ENCODE measurements at places on chromosomes 6 and 20.

DNA sequence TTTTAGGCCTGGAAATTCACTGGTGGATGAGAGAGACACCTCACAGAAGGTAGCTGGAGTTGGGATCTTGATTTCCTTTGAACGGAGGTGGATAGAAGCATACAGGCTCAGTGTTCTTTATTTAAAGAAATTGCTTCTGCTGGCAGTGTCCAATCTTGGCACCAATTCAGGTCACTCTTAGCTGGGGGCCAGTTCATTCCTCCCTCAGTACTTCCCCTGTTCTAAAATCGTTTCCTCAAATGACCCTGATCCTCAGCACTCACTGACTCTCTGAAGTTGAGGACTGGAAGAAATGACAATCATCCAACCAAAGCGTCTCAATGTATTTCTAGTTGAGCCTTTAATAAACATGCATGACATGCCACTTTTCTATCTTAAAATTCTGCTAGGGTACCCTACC is 472.5 kb upstream of the BTBD3 start:
- DNase-seq = no peak

GRCh38 chr20:38372806-38373205 is 26.5 kb downstream of the LBP start:
- no peak for DNase-seq

DNA sequence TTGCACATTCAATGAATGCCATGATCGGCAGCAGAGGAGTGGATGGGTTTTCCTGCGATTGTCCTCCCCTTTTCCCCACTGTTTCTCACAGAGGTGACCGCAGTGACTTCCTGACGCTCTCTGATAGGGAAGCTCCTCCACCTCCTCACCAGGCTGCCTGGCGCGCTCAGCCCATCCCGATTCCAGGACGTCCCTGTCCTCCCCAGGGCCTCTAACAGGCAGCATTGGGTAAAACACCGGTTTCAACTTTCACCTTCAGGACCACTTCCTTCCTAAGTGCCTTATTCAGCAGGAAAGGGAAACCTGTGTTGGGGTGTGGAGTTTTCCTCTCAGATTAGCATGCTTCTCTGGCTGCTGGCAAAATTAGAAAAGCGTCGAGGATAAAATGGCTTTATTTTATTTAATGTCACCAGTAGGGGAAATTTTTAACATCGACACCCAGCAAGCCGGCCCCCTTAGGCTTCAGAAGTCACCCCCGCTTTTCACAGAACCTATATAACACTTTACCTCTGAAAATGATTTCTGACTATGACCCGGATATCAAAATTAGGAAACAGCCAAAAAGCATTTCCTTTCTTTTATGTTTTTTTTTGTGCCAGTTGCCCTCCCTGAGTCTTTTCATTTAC is 570.4 kb upstream of the GJE1 start:
- peak; percentile 21 for DNase-seq

- DNase-seq = no peak
Measured at GRCh38 chr6:169251371-169251802, 2.3 kb downstream of the THBS2 start.

DNA sequence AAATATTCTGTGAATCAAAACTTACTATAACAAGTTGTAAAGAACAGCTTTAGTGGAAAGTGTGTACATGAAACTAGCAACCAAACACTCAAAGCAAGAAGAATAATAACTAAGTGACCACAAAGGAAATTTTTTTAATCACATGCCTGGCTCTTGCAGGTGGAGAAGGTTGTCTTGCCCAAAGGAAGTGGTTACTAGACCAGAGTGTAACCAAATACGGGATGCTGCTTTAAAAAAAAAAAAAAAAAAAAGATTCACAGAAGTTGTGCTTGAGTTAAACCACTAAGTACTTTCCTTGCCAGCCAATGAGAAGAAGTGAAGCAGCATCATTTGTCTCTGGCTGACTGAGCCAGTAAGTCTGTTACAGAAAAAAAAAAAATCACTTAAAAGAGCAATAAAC is 19.1 kb upstream of the HLA-DQB1 start:
- DNase-seq = no peak

GRCh38 chr20:31875671-31876070 is 5.2 kb downstream of the TTLL9 start:
- DNase-seq = no peak

DNA sequence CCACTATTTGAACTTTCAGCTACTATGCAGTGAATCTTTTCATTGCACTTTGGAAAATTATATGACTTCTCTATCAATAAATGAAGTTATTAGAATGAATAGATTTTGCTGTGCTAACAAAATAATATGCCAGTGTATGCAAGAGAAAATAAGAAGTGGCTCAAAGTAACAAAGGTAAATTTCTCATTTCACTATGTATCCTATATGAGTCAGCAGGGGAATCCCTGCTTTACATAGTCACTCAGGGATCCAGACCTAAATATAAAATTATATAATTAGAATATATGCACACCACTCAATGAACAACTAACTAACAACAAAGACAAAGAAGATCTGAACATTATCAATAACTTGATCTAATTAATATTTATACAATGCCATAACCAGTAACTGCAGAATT is 390.8 kb upstream of the IRAK1BP1 start:
- DNase-seq = no peak

DNA sequence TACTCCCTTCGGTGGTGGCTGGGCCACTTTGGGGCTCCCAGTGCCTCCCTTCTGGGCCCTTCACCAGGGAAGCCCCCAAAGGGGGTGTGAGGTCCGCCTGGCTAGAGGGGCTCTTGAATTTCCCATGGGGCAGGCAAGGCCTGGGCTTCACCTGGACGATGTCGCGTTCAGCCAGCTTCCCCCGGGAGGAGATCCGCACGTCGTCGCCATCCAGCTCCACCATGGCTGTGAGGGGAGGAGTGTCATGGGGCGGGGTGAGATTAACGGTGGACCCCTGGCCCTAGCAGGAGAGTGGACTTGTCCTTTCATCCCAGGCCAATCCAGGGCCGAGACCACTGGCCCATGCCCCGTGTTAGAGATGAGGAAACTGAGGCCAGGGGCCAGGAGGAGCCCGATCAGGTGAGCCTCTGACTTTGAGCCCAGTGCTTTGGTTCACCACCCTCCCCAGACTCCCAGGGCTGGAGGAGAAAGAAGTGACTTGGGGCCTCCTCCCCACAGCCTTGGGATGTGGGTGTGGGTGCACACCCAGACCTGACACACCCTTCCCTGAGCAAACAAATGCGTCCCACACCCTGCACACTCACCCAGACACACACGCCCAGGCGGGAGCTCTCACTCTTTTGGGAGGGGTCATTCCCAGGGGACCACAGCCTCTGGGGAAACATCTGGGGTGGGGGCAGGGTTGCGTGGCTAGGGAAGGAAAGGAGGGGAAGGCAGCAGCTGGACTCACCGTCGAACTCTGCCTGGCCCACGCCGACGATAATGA is 46.1 kb downstream of the RAB44 start:
- peak; percentile 34 for DNase-seq

All from Calu3 (cell line).